Stimulated activated CD4-positive, alpha-beta T cell treated with anti-CD3 and anti-CD28 coated beads, Interleukin-4, amount 100 ng/mL, for 1 hour (primary cell): ENCODE measurements at places on chromosomes 1 and 21.

GRCh38 chr1:32404946-32405345 lies 10.7 kb upstream of the BSDC1 start:
- DNase-seq, result no peak

GRCh38 chr1:161089251-161089924 lies at the start of gene NECTIN4:
TSS of gene NECTIN4 (minus strand) at chr1:161089558. CDS start at chr1:161089296, 262 bp downstream.
- no peak for DNase-seq

DNA sequence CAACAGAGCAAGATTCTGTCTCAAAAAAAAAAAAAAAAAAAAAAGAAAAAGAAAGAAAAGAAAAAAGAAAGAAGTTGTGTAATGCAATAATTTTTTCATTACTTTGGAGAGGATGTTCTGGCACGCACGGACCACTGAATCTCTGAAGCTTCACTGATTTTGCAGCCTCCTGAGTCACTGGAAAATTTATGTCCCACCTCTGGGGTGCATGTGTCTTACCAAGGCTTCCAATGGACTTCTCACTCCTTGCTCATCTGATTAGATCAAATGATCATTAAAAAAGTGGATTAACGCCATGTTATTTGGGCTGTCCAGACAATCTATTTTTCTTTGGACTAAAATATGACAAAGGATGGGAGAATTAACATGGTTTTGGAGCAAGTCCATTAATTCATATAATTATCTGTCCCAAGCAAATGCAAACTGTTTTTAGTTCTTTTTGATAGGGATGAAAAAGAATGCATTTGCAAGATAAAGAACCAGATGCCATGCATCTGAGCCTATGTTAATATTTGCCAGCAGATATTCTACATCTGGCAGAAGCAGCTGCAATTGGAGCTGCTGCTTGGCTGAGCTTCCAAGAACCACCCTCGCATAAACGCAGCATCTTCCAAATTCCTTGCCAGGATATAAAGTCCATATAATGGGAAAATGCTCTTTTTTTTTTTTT lies 10.1 kb upstream of the MAP1LC3C start:
- no peak for DNase-seq

DNA sequence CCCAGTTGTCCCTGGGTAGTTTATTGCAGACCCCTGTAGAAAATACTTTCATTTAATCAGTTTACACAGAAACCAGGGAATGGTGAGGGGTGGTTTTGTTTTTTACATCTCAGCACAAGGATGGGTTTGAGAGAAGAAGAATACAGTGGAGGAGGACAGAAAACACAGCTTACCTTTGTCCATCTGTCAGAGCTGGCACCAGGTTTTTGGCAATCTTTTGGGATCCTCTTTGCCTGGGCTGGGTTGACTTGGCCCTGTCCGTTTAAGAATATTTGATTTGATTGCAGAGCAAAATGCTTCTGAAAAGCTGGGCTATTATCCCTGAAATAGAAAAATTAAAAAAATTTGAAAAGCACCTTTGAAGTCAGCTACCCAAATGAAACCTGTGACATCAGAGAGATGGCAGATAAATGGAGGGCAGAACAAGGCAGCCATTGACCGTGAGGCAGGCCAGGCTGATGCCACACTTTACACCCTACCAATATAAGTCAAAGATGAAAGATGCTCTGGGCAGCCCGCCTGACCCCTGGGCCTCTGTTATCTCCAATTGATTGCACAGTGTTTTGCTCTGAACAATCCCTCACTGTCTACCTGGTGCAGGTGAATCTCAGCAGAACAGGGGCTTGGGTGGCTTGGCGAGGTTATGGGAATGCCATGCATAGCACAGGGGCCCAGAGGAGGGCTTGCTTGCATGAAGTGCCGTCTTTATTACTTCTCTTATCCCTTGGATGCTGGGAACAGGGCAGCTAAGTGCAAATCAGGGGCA lies 218.8 kb downstream of the LMX1A start:
- no peak for DNase-seq

DNA sequence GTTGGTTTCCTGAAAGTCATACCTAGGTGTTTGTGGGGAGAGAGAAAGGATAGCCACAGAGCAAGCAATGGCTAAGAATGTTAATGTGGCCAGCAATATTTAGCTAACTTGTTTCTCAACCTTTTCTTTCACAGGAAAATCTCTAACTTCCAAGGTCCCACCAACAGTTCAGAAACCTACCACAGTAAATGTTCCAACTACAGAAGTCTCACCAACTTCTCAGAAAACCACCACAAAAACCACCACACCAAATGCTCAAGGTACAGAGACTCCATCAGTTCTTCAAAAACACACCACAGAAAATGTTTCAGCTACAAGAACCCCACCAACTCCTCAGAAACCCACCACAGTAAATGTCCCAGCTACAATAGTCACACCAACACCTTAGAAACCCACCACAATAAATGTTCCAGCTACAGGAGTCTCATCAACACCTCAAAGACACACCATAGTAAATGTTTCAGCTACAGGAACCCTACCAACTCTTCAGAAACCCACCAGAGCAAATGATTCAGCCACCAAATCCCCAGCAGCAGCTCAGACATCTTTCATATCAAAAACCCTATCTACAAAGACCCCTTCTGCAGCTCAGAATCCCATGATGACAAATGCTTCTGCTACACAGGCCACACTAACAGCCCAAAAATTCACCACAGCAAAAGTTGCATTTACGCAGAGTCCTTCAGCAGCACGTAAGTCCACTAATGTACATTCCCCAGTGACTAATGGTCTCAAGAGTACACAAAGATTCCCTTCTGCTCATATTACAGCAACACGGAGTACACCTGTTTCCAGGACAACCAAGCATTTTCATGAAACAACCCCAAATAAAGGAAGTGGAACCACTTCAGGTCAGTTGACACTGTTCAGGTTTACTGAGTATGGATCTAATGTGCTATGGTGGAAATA lies 15.3 kb downstream of the CD55 start:
- no peak for DNase-seq

GRCh38 chr1:195096051-195096521 lies 1512.2 kb downstream of the KCNT2 start:
- DNase-seq, result no peak

DNA sequence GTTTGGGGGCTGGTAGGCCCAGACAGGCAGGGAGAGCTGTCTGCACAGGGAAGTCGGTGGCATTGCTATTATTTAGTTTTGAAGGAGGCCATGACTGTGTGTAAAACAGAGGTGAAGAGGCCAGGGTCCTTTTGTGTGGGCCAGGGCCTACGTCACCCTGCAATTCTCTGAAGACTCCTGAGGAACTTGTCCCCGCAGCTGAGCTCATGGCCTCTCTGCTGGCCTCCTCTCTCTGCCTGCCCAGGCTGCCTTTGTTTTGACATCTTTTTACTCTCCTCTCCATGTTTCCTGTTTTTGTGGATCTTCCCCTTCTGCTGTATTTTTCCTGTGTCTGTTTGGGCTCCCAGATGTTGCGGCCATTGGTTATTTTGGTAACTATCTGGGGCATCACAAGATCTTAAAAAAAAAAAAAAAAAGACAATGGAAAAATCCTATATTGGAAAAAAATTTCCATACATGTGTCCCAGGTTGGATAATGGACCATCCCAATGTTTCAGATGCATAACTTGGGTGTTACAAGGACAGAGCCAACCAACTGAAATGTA lies 280.7 kb downstream of the RPS6KC1 start:
- DNase-seq, result no peak
